M059J (cell line): ENCODE measurements at places on chromosomes 5 and 9. TPM values are rescaled to one million over a fixed set of nuclear protein-coding genes. Genes with fewer than 3 reads are reported as not detected.

Gene SLC45A2
- total RNA-seq, result not detected in 2 replicates

Gene S100Z
- not detected in 2 replicates for total RNA-seq

Gene CDC25C
- 20.5 and 28.4 TPM in 2 replicates for total RNA-seq

Gene IFNB1
- 0.52 TPM in 1 of 2 replicates, not detected in the other for total RNA-seq

Gene TTC39B
- total RNA-seq, result 5.8 and 7.5 TPM in 2 replicates

Gene MYOZ3
- total RNA-seq, result 0.25 and 0.34 TPM in 2 replicates

Gene SPINK4
- not detected in 2 replicates for total RNA-seq

DNA sequence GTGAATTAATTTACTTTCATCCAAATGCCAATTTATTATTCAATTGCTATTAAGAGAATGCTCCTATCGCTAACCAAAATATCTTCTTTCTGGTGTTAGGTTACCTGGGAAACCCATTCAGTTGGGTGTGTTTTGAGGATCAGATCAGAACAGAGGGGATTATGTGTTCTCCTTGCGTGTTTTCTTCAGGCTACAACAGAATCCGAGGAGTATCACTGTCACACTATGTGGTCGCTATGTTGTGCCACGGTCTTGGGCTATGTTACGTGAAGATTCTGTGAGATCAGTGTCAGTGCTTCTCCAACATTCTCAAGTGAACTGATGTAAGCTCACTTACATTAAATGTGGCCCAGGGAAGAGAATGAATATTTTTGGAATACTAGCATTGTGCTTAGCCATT, 39.0 kb downstream of the ADCY2 start:
- no peak for DNase-seq

DNA sequence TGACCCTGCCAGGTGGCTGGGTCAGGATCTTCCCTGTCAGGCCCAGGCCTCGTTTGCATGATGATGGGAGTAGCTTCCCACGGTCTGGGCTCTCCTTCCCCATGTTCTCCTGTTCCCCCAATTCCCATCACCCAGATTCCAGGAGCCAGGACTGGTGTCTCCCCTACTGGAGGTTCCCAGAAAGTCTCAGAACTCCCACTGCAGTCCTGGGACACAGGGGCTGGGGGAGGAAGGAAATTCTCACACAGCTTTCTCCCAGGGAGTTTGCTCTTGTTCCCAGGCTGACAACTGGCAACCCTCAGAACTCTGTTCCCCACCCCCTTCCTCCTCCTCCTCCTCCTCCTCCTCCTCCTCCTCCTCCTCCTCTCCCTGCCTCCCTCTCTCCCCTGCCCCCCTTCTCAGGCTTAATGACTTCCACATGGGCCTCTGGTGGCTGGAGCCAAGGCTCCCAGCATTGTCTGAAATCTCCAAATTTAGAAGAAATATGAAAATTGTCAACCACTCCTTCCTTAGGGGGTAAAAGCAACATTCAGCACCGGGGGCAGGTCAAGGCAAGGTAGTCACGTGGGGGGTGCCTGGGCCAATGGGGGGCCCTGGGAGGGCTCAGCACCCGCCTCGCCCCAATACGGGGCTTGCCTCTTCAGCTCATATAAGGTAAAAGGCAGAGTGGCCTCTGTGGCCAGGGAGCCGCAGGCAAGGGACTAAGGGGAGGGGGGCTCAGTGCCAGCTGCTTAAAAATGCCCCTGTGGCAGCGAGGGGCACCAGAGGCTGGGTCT, 27.3 kb upstream of the IL17B start:
- DNase-seq, result peak; percentile 26

DNA sequence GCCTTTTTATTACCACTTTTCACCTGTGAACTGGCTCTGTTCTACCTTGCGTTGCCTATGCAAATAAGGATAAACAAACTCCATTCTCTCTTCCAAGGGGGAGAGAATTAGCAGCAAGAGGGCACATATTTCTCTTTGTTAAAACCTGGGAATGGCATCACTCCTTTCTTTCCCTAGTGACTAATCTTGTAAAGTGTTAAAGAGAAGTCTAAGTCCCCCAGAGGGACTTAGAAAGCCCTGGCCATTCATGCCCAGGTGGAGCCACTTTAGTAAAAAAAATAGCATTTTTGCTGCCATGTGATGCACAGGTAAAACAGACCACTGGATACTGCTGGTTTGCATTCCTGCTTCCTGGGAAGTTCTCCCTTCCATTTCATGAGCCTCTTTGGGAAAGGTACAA, 148.4 kb downstream of the MAN2A1 start:
- DNase-seq, result no peak

DNA sequence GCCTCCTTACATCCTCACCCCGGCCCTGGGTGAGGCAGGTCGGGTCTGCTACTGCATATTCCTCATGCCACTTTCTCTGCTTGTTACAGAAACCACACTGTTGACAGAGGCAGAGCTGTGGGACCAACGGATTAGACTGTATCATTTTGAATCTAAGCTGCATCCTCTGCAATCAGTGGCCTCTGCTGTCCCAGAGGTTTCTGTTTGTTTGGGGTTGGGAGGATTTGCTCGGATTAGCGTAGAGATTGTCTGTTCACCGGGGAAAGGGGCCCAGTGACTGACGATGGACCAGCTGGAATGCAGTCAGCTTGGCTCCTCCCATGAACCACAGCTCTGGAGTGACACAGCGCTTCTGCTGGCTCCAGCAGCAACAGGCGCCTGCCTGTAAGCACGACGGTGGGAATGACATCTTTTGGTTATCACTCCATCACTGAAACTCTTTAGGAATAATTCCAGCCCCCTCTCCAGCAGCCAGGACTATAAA, 37.3 kb upstream of the ADRA1B start:
- DNase-seq, result peak; percentile 83

DNA sequence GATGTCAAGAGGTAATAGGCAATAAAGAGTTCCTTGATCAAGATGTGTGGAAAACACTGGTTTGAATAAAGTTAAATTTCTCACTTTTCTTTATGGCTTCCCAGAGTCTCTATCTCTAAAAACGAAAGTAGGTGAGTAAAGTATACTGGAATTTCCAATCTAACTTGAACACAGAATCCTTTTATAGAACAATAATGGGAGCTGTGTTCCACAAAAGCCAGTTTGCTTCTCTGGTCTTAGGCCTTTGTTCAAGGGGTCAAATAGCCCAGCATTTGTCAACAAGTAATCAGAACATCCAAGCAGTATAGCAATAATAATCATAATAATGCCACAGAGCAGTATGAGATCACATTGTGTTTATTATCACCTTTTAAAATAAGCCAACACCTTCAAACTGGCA, 20.2 kb downstream of the ATP10B start:
- DNase-seq, result no peak

DNA sequence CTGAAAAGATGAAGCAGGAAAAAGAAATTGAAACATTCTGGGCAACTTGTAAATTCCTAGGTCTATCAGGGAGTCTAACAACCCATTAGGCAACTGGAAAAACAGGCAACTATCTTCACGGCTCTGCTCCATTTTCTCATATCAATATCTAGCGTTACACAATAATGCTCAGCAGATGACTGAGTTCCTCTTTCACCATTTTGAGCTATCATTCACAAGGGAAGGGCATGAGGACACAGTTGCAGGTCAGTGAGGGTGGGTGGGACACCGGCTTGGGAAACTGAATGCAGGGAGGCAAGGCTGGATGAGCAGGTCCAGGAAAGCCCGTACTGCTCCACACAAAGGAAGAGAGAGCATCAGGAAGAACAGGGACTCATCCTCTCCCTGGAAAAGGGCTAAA, 67.0 kb downstream of the FRMD3 start:
- DNase-seq, result no peak
